ENCODE measurements at places on chromosomes 6 and 20. TPM values are rescaled to one million over a fixed set of nuclear protein-coding genes. Genes with fewer than 3 reads are reported as not detected.

DNA sequence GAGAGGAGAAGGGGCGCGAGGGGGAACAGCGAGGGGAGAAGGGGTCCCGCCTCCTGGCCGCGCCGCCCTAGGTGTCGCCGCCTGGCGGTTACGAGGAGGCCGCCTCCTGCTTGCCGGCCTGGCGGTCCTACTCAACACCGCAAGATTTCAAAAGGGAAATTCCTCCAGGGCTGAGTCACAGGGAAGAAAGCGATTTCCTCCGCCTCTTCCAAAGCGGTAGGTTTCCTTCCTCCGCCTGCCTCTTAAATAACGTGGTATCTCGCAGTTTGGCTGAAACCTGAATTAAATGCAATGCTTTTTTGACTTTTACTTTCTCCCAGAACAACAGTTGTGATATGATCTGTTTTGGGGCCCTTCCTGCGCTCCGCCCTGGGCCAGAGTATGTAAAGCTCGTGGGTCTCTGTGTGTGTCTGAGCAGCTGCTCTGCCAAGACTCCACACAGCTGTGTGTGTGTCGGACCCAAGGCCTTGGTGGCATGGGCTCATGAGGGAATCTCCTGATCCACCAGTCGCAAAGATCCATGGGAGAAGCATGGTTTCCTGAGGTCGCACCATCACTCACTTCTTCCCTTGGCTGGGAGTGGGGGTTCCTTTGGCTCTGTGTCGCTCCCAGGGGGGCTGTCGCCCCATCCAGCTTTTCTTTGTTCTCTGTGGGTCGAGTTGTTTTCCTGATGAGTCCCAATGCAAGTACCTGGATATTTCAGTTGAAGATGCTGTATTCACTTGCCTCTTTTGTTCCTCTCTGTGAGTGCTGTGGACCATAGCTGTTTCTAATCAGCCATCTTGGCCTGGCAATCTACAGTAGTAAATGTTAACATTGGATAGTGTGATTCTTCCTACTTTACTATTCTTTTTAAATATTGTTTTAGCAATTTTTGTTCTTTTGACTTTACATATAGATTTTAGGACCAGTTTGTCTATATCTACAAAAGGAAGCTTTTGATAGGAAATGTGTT is 31.6 kb upstream of the NOTCH4 start:
- DNase-seq = peak; percentile 93
- H3K27ac ChIP-seq = peak overlapping the region; percentile 82
- no peaks in the 10 kb centered on the region for H3K27me3 ChIP-seq
- no peaks in the 10 kb centered on the region for H3K36me3 ChIP-seq
- peak overlapping the region; percentile 42 for H3K4me3 ChIP-seq
- peaks cover 18% of the 10 kb centered on the region for H3K4me1 ChIP-seq

- no peaks in the 10 kb centered on the region for H3K36me3 ChIP-seq
- H3K4me3 ChIP-seq = peak overlapping the region; percentile 93
- H3K27ac ChIP-seq = peak overlapping the region; percentile 89
Observed at GRCh38 chr6:42453031-42453653, 1.4 kb upstream of the TRERF1 start.

GRCh38 chr6:65706436-65706835 is 590 bp downstream of the EYS start:
- no peaks in the 10 kb centered on the region for H3K27me3 ChIP-seq
- no peak for DNase-seq
- no peak overlapping the region for H3K4me3 ChIP-seq

- H3K27ac ChIP-seq = no peak overlapping the region
- H3K36me3 ChIP-seq = no peaks in the 10 kb centered on the region
- peaks cover 46% of the 10 kb centered on the region for H3K4me1 ChIP-seq
- peak; percentile 90 for DNase-seq
Observed at GRCh38 chr20:53926428-53927028, 143.9 kb downstream of the BCAS1 start.

- no peaks in the 10 kb centered on the region for H3K4me1 ChIP-seq
- no peak overlapping the region for H3K4me3 ChIP-seq
- H3K27me3 ChIP-seq = no peaks in the 10 kb centered on the region
- no peak overlapping the region for H3K27ac ChIP-seq
- no peaks in the 10 kb centered on the region for H3K36me3 ChIP-seq
Observed at GRCh38 chr6:90758741-90759140, 171.9 kb upstream of the MAP3K7 start.

- peak overlapping the region; percentile 45 for H3K27ac ChIP-seq
- DNase-seq = peak; percentile 22
- H3K27me3 ChIP-seq = no peaks in the 10 kb centered on the region
- no peak overlapping the region for H3K4me3 ChIP-seq
- H3K4me1 ChIP-seq = no peaks in the 10 kb centered on the region
Observed at GRCh38 chr6:81895511-81896185, 143.2 kb upstream of the TENT5A start.

GRCh38 chr6:166904101-166904746 is 52.1 kb downstream of the RNASET2 start:
- no peaks in the 10 kb centered on the region for H3K4me1 ChIP-seq
- peak; percentile 44 for DNase-seq
- H3K36me3 ChIP-seq = no peaks in the 10 kb centered on the region
- no peak overlapping the region for H3K4me3 ChIP-seq
- no peaks in the 10 kb centered on the region for H3K27me3 ChIP-seq

- no peaks in the 10 kb centered on the region for H3K36me3 ChIP-seq
- no peaks in the 10 kb centered on the region for H3K27me3 ChIP-seq
- no peaks in the 10 kb centered on the region for H3K4me1 ChIP-seq
- no peak overlapping the region for H3K27ac ChIP-seq
- DNase-seq = no peak
- H3K4me3 ChIP-seq = no peak overlapping the region
Observed at GRCh38 chr6:3293271-3294155, 34.8 kb downstream of the PSMG4 start.

- H3K4me3 ChIP-seq = no peak overlapping the region
- DNase-seq = no peak
- H3K27me3 ChIP-seq = no peaks in the 10 kb centered on the region
- no peaks in the 10 kb centered on the region for H3K36me3 ChIP-seq
- H3K4me1 ChIP-seq = no peaks in the 10 kb centered on the region
Observed at GRCh38 chr6:47358440-47359225, 48.9 kb upstream of the TNFRSF21 start.

DNA sequence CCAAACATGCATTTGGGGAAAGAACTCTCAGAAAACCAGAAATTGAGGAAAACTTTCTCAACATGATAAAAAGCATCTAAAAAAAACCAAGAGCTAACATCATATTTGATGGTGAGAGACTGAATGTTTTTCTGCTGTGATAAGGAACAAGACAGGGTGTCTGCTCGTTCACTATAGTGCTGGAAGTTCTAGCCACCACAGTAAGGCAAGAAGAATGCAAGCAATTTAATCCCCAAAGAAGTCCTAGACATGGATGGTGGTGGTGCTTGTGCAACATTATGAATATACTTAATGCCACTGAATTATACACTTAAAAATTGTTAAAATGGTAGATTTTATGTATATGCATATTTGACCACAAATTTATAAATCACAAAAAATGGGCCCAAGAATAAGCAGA is 53.4 kb downstream of the LYRM2 start:
- no peaks in the 10 kb centered on the region for H3K36me3 ChIP-seq
- H3K27ac ChIP-seq = no peak overlapping the region
- no peaks in the 10 kb centered on the region for H3K27me3 ChIP-seq
- no peak for DNase-seq
- no peaks in the 10 kb centered on the region for H3K4me1 ChIP-seq

DNA sequence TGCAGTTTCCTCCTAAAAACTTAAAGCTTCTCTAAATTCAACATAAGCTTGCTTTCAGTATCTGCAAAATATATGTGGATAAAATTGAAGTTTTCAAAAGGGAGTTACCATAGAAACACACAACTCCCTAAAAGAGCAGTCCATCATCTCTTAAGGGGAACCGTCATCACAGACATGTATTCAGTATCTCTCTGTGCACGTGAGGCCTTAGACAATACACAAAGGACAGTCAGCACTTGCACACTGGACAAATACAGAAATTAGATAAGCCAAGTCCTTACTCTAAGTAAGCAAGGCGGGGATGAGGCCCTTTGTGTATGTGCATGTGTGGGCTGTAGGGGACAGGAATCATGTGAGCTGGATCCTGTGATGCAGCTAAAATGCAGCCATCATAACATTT is 136.6 kb downstream of the BACH2 start:
- H3K4me3 ChIP-seq = no peak overlapping the region
- no peaks in the 10 kb centered on the region for H3K27me3 ChIP-seq
- no peak overlapping the region for H3K27ac ChIP-seq
- H3K36me3 ChIP-seq = no peaks in the 10 kb centered on the region
- H3K4me1 ChIP-seq = no peaks in the 10 kb centered on the region

GRCh38 chr6:118748311-118749062 is 97.1 kb upstream of the CEP85L start:
- no peak overlapping the region for H3K4me3 ChIP-seq
- peaks cover 37% of the 10 kb centered on the region for H3K4me1 ChIP-seq
- no peak for DNase-seq
- no peak overlapping the region for H3K27ac ChIP-seq
- no peaks in the 10 kb centered on the region for H3K27me3 ChIP-seq
- no peaks in the 10 kb centered on the region for H3K36me3 ChIP-seq

GRCh38 chr20:38957235-38957876 is 4.8 kb upstream of the DHX35 start:
- no peaks in the 10 kb centered on the region for H3K27me3 ChIP-seq
- no peak overlapping the region for H3K4me3 ChIP-seq
- no peaks in the 10 kb centered on the region for H3K36me3 ChIP-seq
- peaks cover 5% of the 10 kb centered on the region for H3K4me1 ChIP-seq
- H3K27ac ChIP-seq = no peak overlapping the region
- DNase-seq = no peak

- H3K27ac ChIP-seq = peak overlapping the region; percentile 5
- no peaks in the 10 kb centered on the region for H3K27me3 ChIP-seq
- peaks cover 23% of the 10 kb centered on the region for H3K4me1 ChIP-seq
- no peaks in the 10 kb centered on the region for H3K36me3 ChIP-seq
- no peak overlapping the region for H3K4me3 ChIP-seq
- DNase-seq = no peak
Observed at GRCh38 chr20:19930426-19930825, 86.7 kb upstream of the NAA20 start.

DNA sequence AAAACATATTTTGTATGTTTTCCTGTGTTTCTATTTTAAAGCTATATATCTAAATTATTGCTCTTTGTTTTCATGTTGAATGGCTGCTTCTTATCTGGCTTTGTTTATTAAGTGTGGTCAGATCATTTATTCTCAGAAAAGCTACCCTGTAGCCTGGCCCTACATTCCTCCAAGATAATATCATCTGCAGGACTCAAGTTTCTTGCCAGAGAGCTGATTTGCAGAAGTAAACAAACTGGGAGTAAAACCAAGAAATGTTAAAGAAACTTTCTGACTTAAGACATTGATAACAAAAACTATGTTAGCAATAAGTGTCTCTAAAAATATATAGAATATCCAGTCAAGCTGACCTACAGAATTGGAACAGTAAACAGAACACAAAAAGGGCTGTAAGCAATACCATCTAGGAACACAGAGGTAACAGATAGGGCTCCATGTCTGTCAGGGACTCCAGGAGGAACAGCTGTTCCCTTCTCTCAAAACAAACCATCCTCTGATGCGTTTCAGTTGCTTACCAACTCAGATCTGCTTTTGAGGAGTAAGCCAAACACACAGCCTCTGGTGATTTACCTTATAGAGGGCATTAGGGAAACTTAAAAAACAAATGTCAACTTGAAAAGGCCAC is 17.5 kb upstream of the CEP85L start:
- peaks cover 19% of the 10 kb centered on the region for H3K4me1 ChIP-seq
- peak overlapping the region; percentile 49 for H3K27ac ChIP-seq

GRCh38 chr6:23590498-23591126 is 535.4 kb upstream of the NRSN1 start:
- no peak overlapping the region for H3K27ac ChIP-seq
- no peaks in the 10 kb centered on the region for H3K27me3 ChIP-seq
- no peak for DNase-seq
- H3K4me1 ChIP-seq = no peaks in the 10 kb centered on the region

- H3K4me1 ChIP-seq = no peaks in the 10 kb centered on the region
- DNase-seq = no peak
- no peak overlapping the region for H3K4me3 ChIP-seq
- H3K27ac ChIP-seq = no peak overlapping the region
Observed at GRCh38 chr6:153956808-153957207, 82.2 kb upstream of the OPRM1 start.

- no peak for DNase-seq
- H3K36me3 ChIP-seq = peaks cover 3% of the 10 kb centered on the region
- no peak overlapping the region for H3K4me3 ChIP-seq
- H3K27ac ChIP-seq = no peak overlapping the region
- peaks cover 4% of the 10 kb centered on the region for H3K4me1 ChIP-seq
Observed at GRCh38 chr6:136383268-136383937, 93.8 kb upstream of the BCLAF1 start.

DNA sequence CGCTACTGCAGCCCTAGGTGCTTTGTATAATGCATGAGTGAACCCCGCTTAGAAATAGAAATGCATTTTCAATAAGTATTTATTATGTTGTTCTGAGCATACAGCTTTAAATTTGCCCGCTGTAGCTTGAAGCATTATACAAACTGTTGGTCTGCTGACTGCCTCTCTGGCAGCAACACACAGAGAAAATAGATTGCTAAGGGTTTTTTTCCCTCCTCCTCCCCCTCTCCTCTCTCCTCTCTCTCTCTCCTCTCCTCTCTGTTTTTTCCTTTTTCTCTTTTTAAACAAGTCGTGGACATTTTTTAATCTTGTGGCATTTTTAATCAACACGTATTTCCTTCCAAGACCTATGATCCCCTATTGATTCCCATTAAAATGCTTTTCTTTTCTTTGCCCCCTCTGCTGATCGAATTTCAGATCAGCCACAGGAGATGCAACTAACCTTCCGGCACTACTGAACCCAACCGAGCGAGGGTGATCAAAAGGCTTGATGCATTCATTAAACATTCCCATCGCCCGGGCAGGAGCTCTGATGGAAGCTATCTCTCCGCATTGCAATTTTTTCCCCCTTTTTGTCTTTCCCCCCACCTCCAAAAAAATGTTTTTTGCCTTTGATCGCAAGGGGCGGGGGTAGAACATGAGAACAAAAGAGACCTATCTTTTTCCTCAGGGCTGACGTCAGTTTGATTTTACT is 90.7 kb upstream of the ARID1B start:
- peaks cover 9% of the 10 kb centered on the region for H3K4me1 ChIP-seq
- H3K27me3 ChIP-seq = no peaks in the 10 kb centered on the region
- H3K36me3 ChIP-seq = no peaks in the 10 kb centered on the region
- peak; percentile 86 for DNase-seq
- peak overlapping the region; percentile 98 for H3K27ac ChIP-seq

DNA sequence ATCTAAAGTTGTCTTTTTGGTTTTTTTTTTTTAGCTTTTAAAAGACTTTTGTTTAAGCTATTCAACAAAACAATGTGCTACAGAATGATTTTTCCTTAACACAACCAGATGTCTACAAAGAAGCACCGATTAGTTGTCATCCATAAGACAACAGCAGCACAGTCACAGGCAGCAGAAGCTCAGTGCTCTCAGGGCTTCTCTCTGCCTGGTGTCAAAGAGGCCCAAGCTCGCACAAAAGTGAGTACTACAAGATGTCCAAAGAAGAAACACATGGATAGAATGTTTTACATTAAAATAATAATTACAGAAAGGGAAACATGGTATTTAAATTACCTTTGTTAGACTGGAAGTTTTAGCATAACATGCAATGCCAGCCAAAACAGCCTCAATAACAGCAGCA is 81.6 kb downstream of the DNAAF9 start:
- no peaks in the 10 kb centered on the region for H3K4me1 ChIP-seq
- H3K27me3 ChIP-seq = no peaks in the 10 kb centered on the region
- H3K27ac ChIP-seq = no peak overlapping the region
- DNase-seq = no peak

The FGD2 gene
- total RNA-seq = 34.5 TPM

The TRIM10 gene
- 0.37 TPM for total RNA-seq

The SLC12A5 gene
- not detected for total RNA-seq

The NFS1 gene
- total RNA-seq = 54.2 TPM

The GJA1 gene
- total RNA-seq = 0.29 TPM

The KCNK17 gene
- total RNA-seq = 1.1 TPM

The SULF2 gene
- 24.8 TPM for total RNA-seq

The PTCRA gene
- total RNA-seq = not detected

The TFAP2A gene
- 0.18 TPM for total RNA-seq
